KG1 (cell line): ENCODE measurements at places on chromosomes 13 and 19.

DNA sequence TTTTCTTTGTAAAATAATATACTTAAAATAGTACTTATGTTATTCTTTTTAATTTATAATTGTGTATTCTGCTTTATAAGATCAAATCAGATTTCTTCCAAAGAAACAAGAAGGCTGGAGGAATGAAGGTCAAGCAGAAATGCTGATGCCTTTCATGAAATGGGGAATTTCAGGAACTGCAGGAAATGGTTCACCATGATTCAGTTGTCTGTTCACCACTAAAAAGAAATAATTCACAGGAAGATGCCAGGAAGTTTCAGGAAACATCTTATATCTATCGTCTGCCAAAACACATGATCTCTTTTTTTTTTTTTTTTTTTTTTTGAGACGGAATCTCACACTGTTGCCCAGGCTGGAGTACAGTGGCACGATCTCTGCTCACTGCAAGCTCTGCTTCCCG lies 15.7 kb upstream of the SCEL start:
- no peak for DNase-seq

DNA sequence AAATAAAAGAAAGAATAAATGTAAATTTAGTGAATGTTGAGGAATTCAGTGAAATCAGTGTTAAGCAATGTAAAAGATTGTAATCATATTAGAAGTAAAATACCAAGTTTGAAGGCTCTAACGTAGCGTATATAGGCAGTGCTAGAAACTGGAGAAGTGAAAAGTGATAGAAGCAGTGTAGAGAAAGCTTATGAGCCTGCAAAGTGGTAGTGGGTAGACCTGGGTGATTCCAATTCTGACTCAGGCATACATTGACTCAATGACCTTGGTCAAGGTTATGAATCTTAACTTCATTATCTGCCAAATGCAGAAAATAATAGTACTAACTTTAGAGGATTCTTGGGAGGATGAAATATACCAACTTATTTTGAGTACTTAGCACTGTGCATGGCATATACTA lies 4.1 kb downstream of the SLC10A2 start:
- DNase-seq = no peak

DNA sequence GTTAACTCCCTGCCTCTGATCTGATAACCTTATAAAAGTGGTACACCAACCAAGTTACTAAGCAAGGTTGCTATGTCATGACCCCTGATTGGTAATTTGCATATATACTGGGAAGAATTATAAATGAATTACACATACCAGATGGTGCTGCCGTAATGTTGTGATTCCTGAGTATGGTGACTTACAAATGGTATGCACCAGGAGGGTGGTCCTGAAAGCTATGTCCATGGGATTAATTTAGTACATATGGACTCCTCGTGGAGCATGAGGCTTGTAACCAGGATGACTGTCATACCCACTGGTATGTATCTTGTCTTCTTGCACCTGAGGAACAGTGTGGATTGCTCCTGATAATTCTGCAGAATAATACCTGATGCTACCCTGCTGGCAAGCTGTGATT lies 240.6 kb downstream of the GPC6 start:
- no peak for DNase-seq

- no peak for DNase-seq
These were observed 564 bp downstream of the SIGLECL1 start for GRCh38 chr19:51251468-51251820.

GRCh38 chr13:113669755-113670341 lies 2.8 kb downstream of the GRK1 start:
- no peak for DNase-seq

GRCh38 chr19:30450100-30450499 lies 77.9 kb downstream of the ZNF536 start:
- DNase-seq = no peak

- DNase-seq = no peak
These were observed 766 bp downstream of the LRRC25 start for GRCh38 chr19:18396471-18397241.

- no peak for DNase-seq
These were observed 299.3 kb downstream of the NDFIP2 start for GRCh38 chr13:79780240-79780639.

- DNase-seq = no peak
These were observed 374.4 kb downstream of the SPRY2 start for GRCh38 chr13:79966493-79966895.

GRCh38 chr13:85316506-85317025 lies 482.7 kb downstream of the SLITRK6 start:
- no peak for DNase-seq

DNA sequence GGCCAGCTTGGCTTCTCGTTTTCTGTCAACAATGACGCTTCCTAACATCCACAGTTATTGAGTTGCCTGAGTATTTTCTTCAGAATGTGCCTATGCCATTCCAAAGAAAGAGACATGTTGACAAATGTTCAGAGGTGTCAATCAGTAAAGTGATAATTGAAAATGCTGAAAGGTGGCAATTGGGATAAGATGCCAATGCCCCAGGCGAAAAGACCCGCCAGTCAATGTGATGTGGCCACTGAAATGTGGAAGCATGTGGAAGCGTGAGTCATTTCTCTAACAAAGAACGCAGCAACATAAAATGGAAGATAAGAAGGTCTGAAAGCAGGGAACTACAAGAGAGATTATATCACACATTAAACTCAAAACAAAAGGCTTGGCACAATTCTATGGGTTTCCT lies 882.2 kb upstream of the SLC10A2 start:
- no peak for DNase-seq

DNA sequence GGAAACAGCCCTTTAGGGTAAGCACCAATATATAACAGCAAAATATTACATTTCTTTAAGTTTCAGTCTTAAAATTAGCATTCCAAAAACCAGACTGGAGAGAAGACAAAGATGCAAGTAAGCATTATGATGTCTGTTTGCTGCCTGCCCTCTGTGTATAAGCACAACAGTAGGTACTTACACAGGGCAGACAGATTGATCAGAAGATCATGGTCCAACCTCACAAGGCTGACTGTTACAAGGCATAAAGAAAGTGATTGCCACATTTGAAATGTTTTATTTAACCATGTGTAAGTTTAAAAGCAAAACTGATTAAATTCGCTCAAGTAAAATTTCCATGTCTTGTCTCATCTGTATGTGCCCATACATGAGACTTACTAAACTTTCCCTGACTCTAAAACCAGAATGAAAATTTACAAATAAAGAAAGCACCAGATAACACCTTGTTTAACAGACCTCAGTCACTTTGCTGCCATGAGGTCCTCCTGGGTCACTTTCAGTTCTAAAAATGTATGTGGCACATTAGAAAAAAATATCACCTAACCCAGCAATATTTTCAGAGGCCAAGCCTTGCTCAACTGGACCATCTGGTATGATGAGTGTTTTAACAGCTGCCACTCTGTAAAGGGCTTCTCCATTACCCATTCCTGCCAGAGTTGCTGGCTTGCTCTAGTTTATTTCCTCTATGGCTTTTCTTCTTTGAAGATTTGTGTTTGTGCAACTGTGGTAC lies 297.0 kb downstream of the RBM26 start:
- DNase-seq = no peak

DNA sequence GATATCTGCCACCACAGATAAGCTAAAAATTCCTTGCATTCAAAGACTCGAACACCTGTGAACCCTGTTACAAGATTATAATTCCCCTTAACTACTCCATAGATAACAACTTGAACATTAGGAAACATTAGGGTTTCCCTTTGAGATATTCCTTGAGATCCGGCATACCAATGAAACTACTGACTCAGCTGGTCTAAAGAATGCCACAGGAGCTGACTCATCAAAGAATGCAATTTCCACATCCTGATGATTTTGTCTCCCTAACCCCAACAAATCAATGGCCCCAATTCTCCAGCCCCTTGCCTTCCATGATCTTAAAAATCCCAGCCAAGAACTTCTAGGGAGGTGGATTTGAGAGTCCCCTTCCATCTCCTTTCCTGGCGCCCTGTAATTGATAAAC lies 35.6 kb upstream of the ZNF599 start:
- DNase-seq = no peak

GRCh38 chr13:106597749-106598395 lies 29.9 kb upstream of the ARGLU1 start:
- DNase-seq = no peak

- DNase-seq = no peak
These were observed 38.7 kb downstream of the NFIX start for GRCh38 chr19:13033819-13034611.

DNA sequence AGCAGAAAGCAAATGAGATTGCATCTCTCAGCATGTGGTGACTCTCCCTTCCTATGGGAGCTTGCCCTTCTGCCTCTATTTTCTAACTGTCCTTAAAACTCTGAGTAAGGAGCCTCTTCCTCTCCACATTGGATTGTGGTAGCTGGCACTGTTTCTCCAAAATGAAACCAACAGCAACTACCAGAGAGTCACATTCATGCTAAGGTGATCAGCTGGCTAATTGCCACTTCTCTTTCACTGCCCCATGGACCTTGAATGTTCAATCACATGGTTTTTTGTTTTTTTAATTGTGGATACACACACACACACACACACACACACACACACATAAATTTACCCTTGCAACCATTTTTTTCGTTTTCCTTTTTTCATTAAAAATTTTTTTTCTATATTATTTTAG lies 154.7 kb upstream of the TSC22D1 start:
- DNase-seq = no peak

- no peak for DNase-seq
These were observed 4.0 kb downstream of the EBI3 start for GRCh38 chr19:4233282-4233853.

DNA sequence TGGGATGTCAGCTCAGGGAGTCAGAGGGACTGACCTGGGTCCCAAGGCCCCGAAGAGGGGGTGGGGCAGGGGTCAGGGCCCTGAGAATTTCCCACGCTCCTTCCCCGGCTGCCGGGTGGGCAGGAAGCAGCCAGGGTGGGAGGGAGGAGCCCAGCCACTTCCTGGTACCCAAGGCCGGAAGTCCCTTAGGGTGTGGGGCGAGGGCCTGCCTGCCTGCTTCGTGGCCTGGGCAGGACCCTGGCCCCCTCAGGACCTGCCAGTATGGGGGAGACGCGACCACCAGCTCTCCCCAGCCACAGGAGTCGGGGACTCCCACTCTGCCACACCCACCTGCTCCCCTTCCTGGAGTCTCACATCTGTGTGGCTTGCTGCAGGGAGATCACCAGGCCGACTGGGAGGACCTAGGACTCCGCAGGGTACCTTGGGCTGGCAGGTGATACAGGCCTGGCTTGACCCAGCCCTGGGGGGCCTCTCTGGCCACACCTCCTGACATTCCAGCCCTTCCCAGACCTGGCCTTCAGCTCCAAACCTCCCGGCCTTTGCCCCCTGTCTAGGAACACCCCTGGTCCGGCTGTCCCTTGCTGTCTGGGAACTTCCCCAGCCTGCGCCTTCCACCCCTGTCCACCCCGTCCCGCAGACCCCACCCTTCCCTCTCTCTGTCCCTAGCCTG lies 9.8 kb upstream of the CIRBP start:
- DNase-seq = peak; percentile 34
